AG09319 (cell line): ENCODE measurements at places on chromosomes 16 and 17.

- DNase-seq = no peak
These were observed 454.9 kb downstream of the KCNJ2 start for GRCh38 chr17:70624211-70624610.

DNA sequence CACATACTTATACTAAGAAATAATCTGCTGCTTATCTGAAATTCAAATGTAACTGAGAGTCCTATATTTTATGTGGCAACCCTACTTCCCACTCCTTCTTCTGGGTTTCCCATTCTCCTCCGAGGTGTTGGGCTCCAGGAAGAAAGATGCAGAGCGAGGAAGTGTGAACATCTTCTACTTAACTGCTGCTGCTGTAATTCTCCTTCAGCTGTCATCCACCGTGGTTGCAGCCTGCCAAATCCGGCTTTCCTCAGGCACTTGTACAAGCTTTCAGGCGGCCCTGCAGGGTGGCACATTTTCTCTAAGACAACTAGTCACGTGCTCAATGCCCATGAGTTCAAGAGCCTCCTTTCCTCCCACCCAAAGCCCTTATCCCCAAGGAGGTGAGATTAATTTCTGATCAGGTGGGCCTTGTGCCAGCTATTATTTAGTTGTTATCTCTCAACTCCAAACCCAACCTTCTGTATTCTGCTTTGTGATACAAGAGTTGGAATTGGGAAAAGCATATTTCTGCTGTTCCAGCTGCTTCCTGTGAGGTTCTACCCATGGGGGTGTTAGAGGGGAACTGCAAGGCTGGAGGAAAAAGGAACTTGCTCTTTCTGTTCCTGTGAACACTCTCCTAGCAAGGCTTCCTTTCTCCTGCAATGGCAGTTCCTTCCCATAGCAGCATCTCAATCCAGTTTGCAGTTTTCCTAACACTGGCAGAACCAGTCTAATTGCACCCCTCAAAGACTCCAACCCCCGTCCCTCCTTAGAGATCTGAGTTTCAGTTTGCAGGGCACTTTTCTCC is 67.6 kb upstream of the RBBP6 start:
- DNase-seq = no peak

GRCh38 chr16:50207652-50208051 is 54.5 kb downstream of the TENT4B start:
- no peak for DNase-seq

- DNase-seq = no peak
These were observed 1.9 kb downstream of the CIITA start for GRCh38 chr16:10878644-10879501.

- no peak for DNase-seq
These were observed 17.4 kb downstream of the ZNF276 start for GRCh38 chr16:89738538-89739317.

DNA sequence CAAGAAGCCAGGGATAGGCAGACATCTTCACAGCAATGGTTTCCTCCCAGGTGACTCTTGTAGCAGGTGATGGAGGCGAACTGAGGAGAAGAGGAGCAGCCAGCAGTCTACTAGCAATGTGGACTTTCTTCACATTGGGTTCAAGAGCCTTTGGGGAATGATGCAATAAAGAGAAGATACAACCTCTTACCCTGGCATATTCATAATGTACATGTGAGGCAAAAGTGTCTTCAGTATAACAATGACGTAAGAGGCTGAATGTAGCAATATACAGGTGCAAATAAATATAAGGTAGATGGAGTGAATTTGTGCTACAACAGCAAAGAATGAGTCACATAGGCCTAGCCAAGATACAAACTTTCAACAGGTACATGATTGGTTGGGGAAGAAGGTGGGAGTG is 70.9 kb upstream of the SOX9 start:
- DNase-seq = no peak

GRCh38 chr16:2028620-2029220 is 2.0 kb downstream of the NHERF2 start:
- no peak for DNase-seq

GRCh38 chr16:70573451-70574121 is 50.0 kb downstream of the SF3B3 start:
- peak; percentile 79 for DNase-seq

DNA sequence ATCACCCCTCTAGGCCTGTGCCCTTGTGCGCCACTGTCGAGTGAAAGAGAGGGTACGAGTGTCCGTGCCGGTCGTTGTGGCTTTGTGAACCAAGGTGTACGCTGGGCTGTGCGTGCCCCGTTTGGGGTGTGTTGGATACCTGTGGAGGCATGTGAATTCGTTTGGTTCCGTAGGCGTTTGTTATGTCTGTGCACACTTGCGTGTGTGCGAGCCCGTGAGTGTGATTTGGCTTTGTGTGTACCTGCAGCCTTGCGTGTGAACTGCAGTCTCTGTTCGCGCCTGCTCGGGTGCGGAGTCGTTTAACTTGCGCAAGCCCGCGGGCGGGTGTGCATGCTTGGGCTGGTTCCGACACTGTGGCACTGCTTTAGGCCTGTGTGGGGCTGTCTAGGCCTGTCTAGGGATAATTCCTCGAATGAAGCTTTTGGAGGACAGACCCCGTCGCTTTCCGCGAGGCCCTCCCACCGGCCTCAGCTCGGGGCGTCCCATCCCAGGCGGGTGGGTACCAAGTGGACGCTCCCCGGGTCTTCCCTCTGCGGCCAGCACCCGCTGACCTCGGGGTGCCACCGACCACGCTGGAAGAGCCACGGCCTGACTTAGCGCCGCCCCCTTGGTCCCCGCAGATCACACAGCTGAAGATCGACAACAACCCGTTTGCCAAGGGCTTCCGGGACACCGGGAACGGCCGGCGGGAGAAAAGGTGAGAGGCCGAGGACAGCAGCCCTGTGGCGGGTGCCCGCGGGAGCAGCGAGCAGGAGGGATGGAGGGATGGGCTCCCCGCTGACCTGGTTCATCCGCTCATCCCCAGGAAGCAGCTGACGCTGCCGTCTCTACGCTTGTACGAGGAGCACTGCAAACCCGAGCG is 4.4 kb downstream of the TBX2 start:
- no peak for DNase-seq

GRCh38 chr16:1335211-1335971 is 1.9 kb downstream of the BAIAP3 start:
- DNase-seq = no peak

DNA sequence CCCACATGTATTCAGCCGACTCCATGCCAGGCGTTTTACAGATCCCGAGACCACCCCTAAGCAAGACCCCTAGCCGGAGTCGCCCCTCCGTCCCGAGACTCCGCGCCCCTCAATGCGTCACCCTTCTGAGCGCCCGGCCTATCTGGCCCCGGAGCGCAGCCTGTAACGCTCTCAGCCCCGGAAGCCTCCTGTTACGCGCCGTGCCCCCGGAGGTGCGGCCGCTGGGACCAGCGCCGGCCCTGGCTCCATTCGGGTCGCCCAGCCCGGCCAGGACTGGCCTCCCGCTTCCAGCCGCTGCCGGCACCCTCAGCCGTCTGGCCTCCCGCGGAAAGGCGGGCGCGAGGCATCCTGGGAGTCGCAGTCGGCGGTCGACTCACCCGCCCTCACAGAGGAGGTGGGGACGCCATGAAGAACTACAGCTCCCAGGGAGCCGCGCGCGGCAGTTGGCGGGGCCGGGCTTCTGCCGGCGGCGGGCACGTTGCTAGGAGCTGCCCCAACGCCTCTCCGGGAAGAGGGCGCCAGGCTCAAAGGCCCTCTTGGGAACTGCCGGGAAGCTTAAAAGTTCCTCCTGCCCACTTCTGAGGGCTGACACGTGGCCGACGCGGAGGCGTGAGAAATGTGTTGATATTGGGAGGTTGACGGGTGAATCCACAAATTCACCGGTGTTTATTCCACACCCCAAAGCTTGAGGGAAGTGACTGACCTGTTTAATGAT is at the start of gene FBF1:
Gene FBF1 (minus strand): TSS at position 316 of the 715 bp plus-strand sequence. CDS start 2,893 bp downstream, outside the sequence.
- peak; percentile 82 for DNase-seq

GRCh38 chr17:80219013-80219762 is 945 bp downstream of the SGSH start:
- peak; percentile 74 for DNase-seq

- DNase-seq = no peak
These were observed 69.9 kb upstream of the CDH5 start for GRCh38 chr16:66296591-66296990.

DNA sequence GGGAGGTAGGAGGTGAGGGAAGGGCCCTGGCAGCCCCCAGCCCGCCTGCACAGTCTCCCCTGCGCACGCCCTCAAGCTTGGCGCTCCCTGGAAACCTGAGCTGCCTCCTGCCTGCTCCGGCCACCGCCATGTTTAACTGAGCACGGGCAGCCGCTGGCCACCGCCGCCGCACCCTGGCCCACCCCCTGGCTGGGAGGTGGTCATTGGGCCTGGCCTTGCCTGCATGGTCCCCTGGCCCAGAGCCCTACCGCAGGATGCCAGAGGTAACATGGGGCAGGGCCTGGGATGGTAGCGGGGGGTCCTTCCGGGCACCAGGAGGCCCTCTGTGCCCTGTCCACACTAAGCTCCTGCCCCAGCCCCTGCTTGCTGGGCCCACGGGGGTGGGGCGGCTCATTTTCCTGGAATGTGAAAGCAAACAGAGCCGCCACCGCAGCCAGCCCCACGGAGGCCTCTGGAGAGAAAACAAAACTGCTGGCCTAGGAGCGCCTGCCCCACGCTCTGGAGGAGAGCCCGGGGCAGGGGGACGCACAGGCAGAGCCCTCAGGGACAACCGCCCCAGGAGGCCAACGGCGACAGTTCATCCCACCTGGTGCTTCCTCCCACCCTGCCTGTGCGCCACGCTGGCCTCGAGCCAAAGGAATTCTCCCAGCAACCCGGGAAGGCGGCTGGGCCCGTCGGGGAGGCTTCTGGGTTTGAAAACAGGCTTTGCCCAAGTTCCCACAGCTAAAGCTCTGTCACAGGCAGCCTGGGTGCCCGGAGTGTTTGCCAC is 8.9 kb downstream of the NHERF2 start:
- peak; percentile 60 for DNase-seq

GRCh38 chr16:25006504-25007056 is 8.6 kb downstream of the ARHGAP17 start:
- no peak for DNase-seq

- DNase-seq = no peak
These were observed 3.4 kb downstream of the CA7 start for GRCh38 chr16:66847533-66848067.
